Hepatocyte (in vitro differentiated cells): ENCODE measurements at places on chromosomes 6 and 20. TPM values are rescaled to one million over a fixed set of nuclear protein-coding genes. Genes with fewer than 3 reads are reported as not detected.

Gene MBOAT1
- polyA plus RNA-seq: 0.74 and 3.8 TPM in 2 replicates

Gene MOG
- not detected in 2 replicates for polyA plus RNA-seq

Gene TP53INP2
- polyA plus RNA-seq: 8.4 and 10.6 TPM in 2 replicates

Gene BTNL2
- polyA plus RNA-seq: 0.62 TPM in 1 of 2 replicates, not detected in the other

Gene DPPA5
- not detected in 2 replicates for polyA plus RNA-seq

Gene ADAM33
- polyA plus RNA-seq: 41.6 and 54.8 TPM in 2 replicates

Gene SLC22A1
- polyA plus RNA-seq: 10.2 and 12.9 TPM in 2 replicates

DNA sequence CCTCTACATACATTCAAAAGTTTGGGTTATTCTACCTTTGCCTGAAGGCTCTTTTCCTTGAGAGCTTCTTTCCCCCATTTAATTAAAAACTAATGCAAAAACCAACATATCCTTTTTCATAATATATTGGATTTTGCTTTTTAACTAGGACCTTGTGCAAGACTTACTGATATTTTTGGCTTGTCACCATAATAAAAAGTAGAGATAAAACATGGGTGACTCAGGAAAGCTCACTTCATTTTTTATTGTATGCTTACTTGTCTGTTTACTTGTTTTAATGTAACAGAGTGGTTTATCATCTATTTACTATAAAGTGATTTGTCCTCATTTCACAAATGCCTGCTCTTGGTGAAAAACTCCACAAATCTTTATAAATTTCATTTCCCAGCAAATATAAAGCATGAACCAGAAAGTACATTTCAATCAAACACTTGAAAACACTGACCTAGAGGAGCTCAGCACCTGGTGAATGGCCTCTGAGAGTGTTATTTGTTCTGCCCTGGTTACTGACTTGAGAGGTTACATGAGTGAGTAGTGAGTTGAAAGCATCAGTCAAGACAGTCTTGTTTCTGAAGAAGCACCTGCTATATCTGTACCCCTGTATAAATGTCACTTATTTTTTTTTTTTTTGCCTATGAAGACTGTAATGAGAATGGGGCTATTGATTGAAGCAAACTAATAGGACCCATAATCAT is 20.8 kb downstream of the ADGRG6 start:
- no peak for DNase-seq

- no peak for DNase-seq
Observed at GRCh38 chr6:150153905-150154492, 11.2 kb downstream of the PPP1R14C start.

DNA sequence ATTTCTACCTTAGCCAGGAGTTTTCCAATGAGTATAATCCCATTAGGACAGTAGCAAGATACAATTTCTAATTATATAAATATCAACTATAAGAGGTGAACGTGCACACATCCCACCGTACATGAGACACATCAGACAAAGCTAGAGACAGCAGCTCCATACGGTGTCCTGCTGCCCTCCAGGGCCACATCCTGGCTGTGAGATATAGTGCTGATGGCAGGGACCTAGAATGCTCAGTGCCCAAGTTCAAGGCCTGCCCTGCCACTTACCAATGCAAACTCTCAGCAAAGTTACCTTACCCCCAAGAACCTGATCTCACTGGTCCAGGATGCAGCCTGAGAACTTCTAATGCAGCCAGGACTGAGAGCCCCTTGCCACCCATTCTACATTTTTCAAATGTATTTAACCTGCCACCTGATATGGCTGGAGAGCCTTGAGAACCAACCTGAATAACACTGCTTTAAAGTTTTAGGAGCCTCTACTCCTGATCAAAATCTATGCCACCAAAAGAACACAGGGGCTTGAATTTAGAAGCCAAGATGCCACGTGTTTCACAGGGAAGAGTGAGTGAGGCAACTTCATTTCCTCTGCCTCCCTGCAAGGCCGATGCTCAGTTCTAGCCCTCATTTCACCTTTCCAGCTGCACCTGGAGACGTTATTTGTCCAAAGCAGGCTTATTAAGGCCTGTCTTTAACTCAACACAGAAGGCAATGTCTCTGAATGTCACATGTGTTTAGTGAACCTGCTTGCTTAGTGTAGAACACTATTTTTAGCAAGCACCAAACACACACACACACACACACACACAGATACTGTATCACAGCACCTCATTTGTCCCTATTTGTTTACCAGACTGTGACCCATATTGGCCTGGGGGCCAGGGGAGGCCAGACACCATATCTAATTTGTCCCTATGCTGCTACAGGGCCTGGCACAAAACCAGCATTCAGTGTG is 6.1 kb downstream of the NFATC2 start:
- DNase-seq: no peak

DNA sequence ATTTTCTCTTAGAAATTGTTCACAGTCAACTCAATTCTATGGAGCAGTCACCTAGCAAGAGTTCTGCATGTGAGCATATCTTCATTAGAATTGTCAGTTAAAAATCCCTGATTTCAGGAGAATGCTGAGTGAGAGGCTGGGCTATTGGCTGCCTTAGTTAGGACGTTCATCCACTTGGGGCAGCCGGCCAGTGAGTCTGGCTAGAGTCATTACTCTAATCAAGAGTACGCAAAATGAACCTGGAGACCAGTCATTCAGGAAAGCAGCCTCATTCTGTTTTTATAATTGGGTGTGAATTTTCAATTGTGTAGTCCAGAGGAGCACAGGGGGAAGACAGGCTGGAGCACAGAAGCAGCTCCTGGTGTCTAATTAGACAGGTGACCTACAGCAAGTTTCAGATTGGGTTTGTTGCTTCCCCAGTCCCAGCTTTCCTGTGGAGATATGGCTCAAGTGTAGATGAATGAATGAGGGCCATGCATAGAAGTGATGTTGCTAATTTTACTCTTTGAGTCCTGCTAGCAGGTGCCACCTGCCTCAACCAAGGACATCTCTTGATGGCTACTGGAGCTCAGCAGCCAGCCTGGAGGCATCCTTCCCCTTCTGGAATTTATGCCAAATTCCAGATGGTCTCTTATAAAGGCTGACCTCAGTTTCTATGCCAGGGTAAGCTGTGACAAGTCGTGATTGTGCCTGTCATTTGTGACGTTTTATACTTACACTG is 265.7 kb downstream of the NKAIN2 start:
- no peak for DNase-seq

- DNase-seq: no peak
Observed at GRCh38 chr6:154165478-154165877, 126.4 kb downstream of the OPRM1 start.

DNA sequence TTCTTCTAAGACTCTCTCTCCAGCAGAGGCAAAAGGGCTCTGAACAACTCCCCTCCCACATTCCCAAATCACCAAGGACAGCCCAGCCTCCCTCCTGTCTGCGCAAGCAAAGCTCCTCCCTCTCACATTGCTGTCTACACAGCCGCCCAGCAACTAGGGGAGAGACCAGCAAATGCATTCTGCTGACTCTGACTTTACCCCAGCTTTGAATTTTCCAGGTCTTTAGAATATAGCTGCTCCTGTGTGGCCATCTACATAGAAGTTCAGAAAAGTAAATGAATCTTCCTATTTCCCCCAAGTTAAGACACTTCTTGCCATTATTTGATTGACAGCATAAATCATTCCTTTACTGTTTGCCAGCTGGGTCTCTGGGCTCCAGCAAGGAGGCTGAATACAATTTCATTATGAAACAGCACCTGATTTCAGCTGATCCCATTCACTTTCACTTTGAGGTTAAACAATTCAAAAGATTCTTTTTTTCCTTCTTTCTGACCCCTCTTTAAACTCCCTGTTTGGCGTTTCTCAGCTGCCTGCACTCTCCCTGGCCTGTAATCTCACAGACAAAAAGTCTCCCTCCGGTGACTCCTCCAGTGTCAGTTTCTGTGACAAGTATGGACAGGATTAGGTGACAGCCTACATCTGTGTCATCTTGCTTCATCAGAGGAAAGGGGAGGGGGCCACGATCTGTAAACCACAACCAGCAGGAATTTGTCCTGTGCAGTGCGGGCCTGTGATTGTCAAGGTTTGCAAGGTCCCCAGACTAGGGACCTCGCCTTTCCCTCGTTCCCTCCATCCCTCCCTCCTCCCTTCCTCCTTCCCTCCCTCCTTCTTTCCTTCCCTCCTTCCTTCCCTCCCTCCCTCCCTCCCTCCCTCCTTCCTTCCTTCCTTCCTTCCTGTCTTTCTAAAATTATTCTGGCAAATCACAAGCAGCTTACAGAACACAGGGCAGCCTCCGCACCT is 205.6 kb upstream of the RIN2 start:
- DNase-seq: peak; percentile 75

- DNase-seq: peak; percentile 23
Observed at GRCh38 chr20:48544402-48545339, 283.1 kb downstream of the PREX1 start.

DNA sequence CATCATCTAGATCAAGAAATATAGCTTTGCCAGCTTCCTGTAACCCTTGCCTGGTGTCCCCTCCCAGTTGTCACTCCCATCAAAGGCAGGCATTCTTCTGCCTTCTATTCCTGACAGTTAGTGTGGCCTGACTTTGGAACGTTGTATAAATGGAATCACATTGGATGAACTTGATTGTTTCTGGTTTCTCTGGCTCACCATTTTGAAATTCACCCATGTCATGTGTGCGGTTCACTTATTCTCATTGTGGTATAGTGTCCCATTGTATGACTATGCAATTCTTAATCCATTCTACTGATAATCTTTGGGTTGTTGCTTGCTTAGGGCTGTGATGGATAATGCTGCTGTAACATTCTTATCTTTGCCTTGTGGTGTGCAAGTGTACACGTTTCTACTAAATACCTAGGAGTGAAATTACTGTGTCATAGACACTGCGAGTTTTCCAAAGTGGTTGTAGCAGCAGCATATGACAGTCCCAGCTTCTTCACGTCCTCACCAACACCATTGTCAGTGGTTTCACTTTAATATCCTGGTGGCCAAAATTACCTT is 73.2 kb downstream of the VEGFA start:
- no peak for DNase-seq

GRCh38 chr6:40210628-40211056 is 276.4 kb upstream of the MOCS1 start:
- peak; percentile 34 for DNase-seq

GRCh38 chr6:106963544-106963943 is 11.0 kb downstream of the CD24 start:
- DNase-seq: no peak

DNA sequence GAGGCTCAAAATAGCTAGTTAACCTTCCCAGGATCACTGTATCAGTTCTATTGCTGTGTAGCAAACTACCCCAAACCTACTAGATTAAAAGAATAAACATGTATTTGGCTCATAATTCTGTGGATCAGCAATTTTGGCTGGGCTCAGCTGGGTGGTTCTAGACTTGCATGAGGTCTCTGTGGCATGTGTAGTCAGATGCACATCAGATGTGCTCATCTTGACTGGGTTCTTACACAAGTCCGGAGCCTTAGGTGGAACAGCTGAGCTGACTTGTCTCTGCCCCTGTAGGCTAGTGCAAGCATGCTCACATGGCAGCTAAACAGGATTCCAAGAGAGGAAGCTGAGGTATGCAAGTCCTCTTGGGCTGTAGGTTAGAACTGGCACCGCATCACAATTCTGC is 173.2 kb upstream of the PRND start:
- DNase-seq: no peak

- DNase-seq: no peak
Observed at GRCh38 chr6:103819509-103819908, 1040.2 kb downstream of the HACE1 start.

GRCh38 chr20:34543463-34544056 is 15.0 kb upstream of the MAP1LC3A start:
- DNase-seq: no peak

DNA sequence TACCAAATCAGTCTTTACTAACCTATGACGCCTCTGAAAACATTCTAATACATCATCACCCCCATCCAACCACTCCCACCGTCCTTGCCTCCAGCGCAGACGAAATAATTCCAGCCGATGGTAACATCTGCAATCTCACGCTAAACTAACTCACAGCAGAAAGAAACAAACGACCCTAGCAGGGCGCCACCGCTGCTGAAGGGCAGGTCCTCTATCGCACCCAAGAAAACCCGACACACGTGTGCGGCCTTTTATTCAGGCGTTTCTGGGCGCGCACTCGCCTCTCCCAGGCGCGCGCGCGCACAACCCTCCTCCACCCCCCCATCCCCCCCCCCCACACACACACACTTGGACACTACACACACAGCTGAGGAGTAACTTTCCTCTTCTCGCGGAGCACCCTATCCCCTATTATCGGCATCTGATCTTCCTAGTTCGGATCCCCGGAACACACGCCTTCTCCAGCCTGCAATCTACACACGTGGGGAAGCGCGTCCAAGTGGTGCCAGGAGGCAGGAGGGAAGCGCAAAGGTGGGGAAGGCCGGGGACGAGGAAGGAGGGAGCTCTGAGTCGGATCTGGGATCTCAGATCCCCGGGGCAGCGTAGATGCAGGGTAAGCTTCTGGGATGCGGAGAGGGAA is 1.4 kb downstream of the GFOD1 start:
- DNase-seq: peak; percentile 50

DNA sequence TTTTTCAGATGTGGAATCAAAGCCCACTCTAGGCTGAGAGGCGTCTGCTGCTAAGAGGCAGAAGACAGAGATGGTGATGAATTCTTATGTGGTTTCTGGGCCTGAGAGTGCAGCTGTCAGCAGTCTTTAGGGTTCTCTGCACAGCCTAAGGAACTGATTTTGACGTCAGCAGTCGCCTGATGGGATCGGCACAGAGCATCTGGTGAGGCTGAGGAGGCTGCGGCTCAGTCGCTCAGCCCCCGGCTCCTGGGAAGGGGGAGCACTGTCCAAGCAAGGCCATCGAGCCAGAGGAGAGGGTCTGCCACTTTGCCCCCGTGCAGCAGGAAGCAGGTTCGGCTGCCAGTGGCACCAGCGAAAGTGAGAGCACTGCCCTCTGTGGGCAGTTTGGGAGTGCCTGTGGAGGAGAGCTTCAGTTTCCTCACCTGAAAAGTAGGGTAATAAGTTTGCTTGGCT is 92.5 kb downstream of the TCP11 start:
- DNase-seq: peak; percentile 50

DNA sequence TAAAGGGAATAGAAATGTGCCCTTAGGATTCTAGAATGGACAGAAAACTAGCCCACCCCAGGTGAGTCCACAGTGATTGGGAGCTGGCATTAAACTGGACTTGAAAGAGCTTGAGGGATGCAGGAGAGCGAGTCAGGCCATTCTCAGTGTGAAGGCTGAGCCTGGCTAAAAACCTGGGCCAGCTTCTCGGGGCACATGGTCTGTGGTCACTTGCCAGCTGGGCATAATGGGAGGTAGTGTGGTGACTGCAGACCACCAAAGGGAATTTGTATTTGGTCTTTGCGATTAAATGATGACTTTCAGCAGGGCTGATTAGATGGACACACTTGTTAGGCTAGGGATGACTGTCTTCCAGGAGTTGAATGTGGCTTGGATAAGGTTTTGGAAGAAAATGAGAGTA is 71.3 kb downstream of the TULP4 start:
- DNase-seq: no peak

DNA sequence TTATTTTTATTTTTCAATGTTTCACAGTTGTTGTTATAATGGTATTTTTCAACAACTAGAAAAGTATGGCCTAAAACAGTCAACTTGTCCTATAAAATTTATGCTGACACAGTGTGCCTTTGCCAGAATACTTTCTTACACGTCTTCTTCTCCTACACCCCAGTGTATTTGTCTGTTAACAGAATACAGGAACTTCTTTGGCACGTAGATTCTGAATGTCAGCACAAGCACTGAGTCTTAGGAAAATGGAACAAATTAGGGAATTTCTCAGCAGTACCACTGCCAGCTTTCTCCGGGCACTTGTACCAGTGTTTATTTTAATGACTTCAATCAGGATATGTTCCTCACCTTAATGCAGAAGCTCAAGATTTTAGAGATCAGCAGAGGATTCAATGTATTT is 26.7 kb upstream of the AKIRIN2 start:
- DNase-seq: no peak
